ENCODE measurements at places on chromosomes 4 and X.

DNA sequence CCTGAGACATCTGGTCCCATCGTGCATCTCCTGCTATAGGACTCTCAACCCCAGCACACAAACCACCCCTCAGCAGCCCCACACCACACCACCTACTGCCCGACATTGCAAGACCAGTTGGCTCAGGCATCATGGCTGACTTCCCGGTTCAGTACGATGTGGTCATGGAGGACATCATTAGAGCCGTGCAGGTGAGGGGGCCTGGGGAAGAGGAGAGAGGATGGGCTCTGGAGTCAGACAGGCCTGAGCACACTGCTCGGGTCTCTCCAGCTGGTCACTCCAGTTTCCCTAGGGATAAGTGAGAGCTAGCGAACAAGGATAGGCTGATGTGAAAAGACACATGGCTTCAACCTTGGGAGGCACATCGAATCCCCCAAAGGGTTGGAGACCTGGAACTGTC lies 17.2 kb downstream of the MAGED2 start:
- DNase-seq = no peak

DNA sequence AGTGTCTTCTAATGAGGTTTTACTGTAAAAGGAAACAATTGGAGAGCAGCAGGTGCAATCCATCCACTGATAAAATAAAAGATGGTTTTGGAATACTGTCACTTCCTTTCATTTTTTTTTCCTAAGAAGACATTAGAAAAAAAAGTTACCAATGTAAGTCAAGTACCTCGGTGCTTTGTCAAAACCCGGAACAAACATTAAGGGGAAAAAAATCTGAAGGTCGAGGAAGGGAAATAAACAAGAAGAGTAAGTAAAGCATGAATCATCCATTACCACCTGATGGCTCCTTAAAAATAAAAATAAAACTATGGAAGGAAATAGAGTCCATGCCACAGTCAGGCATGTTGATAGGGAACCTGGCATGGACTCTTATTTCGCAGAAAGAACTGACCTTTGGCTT lies 15.3 kb upstream of the XPNPEP2 start:
- DNase-seq = no peak

- DNase-seq = no peak
Measured at GRCh38 chrX:24245202-24245601, 68.7 kb downstream of the SUPT20HL2 start.

- no peak for DNase-seq
Measured at GRCh38 chrX:25527156-25527555, 511.4 kb upstream of the ARX start.

DNA sequence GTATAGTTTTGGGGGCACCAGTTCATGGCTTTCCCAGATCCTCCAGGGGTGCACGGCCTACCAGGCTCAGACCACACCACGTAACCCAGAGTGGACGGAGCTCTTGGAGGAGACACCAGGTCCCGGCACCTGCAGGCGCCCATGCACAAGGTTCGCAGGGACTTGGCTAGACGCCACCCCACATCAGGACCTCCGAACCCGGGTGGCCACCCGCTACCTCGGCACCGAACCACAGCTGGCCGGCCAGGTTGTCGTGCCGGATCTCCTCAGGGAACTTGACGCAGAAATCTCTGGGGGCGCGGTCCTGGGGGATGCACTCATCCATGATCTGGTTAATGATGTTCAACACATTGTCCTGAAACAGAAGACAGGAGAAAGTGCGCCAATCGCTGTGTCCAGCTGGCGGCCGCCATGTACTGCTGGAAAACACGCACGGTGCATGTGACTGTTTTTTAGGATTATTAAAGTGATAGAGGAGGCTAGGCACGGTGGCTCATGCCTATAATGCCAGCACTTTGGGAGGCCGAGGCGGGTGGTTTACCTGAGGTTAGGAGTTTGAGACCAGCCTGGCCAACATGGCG lies 77.1 kb downstream of the ZFYVE28 start:
- DNase-seq = no peak

GRCh38 chrX:106042296-106042695 lies 3.8 kb upstream of the SERPINA7 start:
- DNase-seq = no peak

GRCh38 chr4:86630629-86631028 lies 36.5 kb downstream of the PTPN13 start:
- DNase-seq = no peak

- no peak for DNase-seq
Measured at GRCh38 chr4:8679032-8679431, 86.5 kb downstream of the CPZ start.

DNA sequence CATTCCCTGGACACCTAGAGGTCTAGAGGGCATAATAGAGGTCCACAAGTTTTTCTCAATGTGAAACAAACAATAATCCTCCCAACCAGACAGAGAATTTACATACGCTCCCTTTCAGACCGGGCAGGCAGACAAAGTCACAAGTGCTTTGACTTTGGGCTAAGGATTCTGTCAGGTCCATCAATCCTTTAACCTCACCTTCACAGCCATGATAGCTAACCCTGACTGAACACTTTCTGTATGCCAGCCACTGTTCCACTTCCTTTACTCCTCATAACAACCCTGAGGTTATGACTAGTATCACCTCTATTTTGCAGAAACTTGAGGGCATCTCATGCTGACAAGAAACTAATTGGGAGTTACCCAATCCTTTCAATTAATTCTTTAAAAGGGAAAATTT lies 118.8 kb upstream of the AFF2 start:
- DNase-seq = no peak

DNA sequence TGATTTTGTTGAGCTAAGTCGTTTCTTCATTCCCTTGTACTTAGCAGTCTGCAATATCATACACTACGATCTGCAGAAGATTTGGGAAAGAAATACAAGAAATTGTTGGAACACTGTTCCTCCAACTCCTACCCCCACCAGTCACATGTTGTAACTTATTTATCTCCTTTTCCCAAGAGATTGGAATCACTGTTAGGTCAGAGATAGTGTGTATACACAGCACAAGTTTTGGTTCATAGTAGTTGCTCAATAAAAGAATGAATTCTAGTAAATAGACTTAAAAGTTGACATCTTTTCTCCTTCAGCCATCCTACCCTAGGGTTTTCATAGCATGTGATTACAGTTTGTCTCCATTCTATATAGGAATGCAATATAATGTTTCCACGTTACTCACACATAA lies 68.8 kb downstream of the ARFIP1 start:
- DNase-seq = no peak

GRCh38 chr4:89216422-89216821 lies 91.2 kb downstream of the GPRIN3 start:
- no peak for DNase-seq

DNA sequence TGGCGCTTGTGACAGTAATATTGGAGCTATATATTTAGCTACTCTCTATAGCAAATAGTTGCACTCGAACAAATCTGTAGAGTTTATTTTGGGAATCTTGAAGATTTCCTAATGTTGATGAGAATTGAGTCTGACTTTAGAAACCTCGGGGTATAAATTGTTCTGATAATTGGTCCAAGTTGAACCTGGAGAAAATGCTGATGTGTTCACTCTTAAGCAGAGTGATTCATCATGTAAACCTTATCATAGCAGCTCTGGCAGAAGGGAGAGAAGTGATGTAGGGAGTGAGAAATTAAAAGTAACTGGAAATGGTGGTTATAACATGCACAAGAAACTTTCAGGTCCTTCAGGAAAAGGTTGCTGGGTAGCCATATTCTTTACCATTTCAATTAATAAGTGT lies 16.4 kb upstream of the SLC4A4 start:
- no peak for DNase-seq
